NCI-H345 (cell line): ENCODE measurements at places on chromosomes 4 and X.

DNA sequence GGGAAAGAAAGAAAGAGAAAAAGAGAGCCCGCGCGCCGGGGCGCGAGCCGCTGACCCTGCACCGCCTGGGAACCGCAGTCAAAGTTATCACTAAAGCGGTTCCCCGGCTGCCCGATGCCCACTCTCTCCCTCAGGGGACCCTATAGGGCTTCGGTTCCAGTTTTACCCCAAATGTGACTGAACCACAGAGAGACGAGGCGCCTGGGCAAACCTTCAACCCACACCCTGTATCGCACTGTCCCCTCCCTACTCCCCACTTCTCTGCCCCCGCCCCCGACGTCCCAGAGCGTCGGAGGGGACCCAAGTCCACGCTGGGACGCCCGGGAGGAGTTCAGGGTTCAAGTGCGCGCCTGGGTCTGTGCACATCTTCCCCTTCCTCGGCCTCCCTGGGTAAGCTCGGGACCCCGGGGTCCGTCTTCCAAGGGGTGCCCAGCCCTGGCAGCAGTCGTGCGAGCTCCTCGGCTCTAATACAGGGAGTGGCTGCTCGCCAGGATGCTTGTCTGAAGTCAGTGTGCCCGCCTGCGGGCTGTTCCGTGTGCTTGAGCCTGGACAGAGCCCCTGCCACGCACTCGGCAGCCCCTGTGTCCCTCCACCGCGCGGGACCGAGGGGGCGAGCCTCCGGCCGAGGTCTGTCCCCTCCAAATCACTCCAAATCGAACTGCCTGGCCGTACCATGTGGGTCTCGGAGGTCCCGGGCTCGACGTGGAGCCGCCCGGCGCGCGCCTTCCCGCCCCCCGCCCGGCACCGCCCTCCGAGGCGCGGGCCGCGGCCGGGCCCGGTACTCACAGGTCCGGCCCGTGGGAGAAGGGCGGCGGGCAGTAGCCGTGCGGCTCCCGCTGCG is 960 bp downstream of the TRPC3 start:
- DNase-seq, result peak; percentile 24

- peak; percentile 0 for DNase-seq
Observed at GRCh38 chr4:75490155-75490554, 24.0 kb downstream of the RCHY1 start.

GRCh38 chr4:52202251-52202779 is 151.2 kb downstream of the SPATA18 start:
- DNase-seq, result peak; percentile 3

GRCh38 chrX:24173115-24173847 is 23.8 kb downstream of the ZFX start:
- no peak for DNase-seq

DNA sequence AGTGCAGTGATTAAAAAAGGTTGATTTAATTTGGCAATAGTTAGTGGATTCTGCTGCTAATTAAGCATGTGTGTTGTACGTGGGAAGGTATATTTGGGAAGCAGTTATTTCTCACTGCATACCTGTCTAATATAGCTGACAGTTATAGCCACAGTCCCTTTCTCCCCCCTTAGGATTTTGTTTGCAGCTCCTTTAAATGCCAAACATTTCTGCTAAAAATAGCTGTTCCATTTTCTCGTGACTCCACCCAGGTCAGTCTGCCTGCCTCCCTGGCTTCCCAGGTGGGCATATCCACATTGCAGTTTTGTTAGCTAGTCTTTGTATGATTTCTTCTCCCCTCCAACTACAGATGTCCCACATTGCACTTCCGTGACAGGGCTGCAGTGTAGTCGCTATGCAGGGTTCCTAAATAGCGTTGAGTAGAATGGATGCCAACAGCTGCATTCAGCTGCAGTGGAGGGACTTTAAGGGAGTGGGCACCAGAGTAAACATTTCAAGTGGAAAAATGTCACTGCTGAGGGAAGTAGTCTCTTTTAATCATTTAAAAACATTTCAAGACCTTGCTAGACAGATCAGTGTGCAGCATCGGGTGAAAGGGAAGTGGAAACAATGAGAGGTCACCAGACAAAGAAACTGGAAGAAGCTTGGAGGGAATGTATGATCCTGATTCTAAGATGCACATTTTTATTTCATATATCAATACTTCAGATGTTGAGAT is 326.3 kb downstream of the RAPGEF2 start:
- DNase-seq, result no peak

DNA sequence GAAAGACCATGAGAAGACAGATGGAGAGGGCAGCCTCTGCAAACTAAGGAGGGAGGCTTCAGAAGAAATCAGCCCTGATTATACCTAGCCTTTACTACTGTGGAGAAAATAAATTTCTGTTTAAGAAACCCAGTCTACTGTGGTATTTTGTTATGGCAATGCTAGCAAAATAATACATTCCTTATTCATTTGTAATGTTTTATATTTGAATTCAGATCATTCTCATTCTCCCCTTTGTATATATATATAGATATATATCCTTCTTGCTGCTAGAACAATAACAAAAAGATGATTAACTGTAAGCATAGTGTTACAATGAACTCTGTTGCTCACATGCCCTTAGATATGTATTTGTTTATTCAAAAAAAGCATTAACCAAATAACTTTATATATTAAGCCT is 22.5 kb downstream of the DMD start:
- no peak for DNase-seq

- no peak for DNase-seq
Observed at GRCh38 chr4:60002603-60003337, 1197.4 kb upstream of the ADGRL3 start.

GRCh38 chr4:40373636-40374035 is 38.5 kb downstream of the CHRNA9 start:
- no peak for DNase-seq

GRCh38 chrX:22139822-22140221 is 107.7 kb downstream of the PHEX start:
- DNase-seq, result peak; percentile 91

DNA sequence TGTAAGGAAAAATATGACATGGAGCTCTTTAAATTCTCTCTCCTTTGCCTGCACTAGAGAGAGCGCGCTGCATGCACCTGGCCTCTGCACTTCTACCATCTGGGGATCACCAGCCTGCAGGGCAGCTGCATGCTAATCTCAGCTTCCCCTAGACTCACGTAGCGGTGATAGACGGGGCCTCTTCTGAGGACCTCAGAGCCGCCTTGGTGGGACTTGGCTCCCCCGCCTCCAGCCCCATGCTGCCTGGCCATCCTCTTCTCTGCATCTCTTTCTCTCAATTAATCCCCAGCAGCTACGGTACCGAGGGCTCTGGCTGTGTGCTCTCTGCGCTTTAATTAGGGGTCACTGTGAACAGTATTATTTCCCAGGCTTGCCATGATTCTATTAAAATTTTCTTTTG is 52.8 kb upstream of the PSAPL1 start:
- DNase-seq, result peak; percentile 29
